ENCODE measurements at places on chromosomes 11 and 22.

GRCh38 chr22:41915035-41915785 is at the start of gene SHISA8:
Gene SHISA8, minus strand, starts transcription at chr22:41915074. Its CDS starts 407 bp downstream, at chr22:41914667.
- no peak for DNase-seq

GRCh38 chr22:19631899-19632667 is 82.2 kb upstream of the SEPTIN5 start:
- DNase-seq: no peak

- peak; percentile 60 for DNase-seq
Observed at GRCh38 chr22:42169055-42169469, 38.5 kb upstream of the CYP2D6 start.

DNA sequence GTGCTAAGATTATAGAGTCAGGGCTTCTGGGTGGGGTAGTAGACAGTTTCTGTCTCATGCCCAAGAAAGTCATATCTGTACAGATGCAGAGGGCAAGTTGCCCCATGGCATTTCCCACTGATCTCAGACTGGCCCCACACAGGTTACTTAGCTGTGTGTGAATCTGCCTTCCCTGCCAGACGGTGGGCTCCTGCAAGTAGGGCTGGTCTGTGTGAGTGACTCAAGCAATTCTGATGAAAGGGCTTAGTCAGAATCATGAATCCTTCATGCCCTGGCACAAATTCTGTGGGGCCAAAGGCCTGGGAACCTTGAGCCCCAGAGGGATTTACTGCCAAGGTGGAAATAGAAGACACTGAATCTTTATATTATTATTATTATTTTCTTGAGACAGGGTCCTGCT is 30.4 kb downstream of the USH1C start:
- no peak for DNase-seq

DNA sequence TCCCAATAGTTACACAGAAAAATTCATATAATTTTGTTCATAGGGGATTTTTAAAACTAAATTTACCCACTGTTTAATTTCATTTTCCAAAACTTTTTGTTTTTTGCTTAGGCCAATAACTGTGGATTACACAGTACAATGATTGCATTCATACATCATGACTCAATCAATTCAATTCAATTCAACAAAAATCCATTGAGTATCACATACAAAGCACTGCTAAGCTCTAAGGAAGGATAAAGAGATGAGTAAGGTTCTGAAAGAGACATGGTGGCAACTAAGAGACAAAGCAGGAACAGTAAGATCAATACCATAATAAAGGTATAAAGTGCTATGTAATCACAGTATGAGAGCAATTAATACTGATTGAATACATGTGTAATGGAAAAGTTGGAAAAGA is 9.4 kb upstream of the LAYN start:
- DNase-seq: no peak

- DNase-seq: no peak
Observed at GRCh38 chr11:47969401-47969800, 11.0 kb upstream of the PTPRJ start.

DNA sequence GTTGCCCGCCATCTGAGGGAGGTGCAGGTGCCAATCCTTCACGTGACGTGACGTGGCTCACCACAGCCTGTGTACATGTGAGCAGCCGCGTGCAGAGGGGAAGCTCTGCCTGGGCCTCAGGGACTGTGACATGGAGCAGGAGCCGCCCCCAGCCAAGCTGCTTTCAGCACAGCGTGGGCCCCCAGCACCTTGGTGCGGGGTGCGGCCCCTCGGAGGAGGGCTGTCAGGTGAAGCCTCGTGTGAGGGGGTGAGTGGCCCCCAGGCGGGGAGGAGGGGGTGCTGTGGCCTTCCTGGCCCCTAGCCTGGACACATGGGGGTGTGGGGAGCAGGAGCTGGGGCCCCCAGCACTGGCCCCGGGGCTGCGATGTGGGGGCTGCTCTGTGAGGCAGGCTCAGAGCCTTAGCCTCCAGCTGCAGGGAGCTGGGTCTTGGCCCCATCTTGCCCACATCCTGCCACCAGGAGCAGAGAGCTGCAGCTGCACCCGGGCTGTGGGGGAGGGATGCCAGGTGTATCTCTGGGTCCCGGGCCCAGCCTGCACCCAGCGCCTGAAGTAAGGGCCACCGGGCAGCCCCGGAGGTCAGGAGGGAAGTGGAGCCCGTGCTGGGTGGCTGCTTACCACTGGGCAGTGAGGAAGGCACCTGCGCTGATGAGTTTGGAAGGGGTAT is at the start of gene ADORA2A:
Gene ADORA2A, plus strand, starts transcription at position 100 of the 665 bp plus-strand sequence. CDS start 5,806 bp downstream, outside the sequence.
- no peak for DNase-seq

GRCh38 chr11:124108156-124108555 is 7.1 kb upstream of the VWA5A start:
- DNase-seq: no peak

GRCh38 chr11:27466363-27466762 is 6.2 kb downstream of the LGR4 start:
- no peak for DNase-seq

GRCh38 chr11:35992548-35992947 is 48.7 kb downstream of the LDLRAD3 start:
- no peak for DNase-seq
